Karpas-422 (cell line): ENCODE measurements at places on chromosomes 7 and 10.

DNA sequence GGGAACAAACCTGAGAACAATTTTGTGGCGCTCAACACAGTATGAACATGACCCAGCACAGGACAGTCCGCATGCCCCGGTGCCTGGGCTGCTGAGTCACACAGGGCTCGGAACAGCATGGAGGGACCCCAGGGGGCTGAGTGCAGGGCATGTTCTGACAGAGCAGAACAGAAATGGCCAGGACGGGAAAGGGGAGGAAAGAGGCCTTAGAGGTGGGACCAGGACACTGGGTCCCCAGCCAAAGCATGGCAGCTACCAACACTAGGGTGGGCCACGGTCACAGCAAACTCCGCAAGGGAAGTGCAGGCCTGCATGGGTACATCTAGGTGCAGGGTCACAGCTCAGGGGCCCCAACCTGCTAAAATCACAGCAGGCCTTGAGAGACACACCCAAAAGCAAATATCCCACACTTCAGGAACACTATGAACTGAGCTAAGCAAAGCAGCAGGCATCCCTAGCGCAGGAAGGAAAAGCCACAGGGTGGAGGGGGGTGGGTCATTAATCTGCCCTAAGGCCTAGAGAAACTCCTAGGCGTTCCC is 5.6 kb downstream of the IMPDH1 start:
- no peak for DNase-seq

DNA sequence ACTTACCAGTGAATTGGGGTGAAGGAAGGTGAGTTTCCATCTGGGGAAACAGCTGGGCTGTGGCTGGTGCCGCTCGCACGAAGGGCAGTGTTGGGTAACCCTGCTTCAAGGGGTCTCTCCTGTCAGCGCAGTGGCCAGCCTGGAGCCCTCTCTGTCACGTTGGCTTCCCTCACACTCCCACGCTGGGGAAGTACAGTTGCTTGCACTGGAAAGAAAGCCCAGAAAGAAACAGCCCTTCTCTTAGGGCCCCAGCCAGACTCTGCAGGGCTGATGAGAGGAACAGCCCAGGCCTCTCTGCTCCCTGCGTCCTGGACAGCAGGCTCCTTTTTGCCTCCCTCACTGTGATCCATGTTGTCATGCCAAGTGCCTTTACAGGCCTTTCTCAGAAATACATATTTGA is 40.3 kb upstream of the TRIM8 start:
- DNase-seq, result no peak

DNA sequence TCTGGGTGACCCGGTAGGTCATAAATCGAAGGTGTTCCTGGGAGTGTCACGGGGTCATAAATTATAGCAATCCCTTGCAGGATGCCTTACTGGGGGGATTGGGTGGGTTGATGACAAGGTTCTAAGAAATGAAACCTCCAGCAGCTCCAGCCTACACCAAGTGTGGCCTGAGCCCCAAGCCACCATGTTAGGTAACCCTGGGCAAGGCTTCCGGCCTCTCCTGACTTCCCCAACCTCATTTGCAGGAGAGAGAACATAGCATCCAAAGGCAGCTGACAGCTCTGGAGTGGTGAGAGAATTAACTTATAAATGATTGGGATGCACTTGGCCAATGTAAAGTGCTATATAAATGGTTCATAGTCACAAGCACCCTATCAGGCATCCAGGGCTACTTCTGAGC is 52.8 kb upstream of the TMEM273 start:
- no peak for DNase-seq

DNA sequence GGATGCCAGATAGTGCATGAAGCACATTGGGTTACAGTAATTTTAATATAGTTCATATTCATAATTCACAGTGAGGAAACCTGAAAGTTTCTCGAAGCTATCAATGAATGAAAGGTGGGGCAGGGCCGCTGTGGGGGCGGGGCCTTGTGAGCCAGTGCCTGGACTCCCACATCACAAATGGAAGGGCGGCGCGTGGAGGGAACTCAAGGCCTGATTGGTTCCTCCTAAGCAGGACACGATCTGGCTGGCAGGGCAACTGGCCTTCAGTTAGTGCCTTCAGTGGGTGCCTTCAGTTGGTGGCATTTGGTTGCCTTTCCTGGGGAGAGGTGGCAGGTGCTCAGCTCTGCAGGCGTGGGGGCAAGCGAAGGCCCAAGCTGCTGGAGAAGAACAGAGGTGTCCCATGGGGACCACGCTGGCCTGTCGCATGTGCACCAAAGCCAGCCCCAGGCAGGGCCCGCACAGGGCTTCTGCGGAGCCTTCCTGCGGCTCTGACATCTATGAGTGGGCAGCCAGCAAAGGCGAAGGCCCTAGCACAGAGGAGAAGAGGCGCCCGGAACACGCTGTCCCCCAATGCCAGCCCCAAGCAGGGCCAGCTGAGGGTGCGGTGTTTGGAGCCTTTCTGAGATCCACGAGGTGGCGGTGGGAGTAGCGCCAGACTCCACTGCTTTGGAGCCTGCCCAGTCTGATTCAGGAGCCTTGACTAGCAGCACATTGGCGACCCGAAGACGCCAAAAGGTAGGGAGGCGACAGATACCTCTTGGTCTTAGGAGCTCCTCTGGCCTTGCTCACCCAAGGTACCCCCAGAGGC is 118.0 kb upstream of the PDSS1 start:
- no peak for DNase-seq

- DNase-seq, result no peak
Measured at GRCh38 chr10:96377816-96378294, 19.1 kb upstream of the OPALIN start.

DNA sequence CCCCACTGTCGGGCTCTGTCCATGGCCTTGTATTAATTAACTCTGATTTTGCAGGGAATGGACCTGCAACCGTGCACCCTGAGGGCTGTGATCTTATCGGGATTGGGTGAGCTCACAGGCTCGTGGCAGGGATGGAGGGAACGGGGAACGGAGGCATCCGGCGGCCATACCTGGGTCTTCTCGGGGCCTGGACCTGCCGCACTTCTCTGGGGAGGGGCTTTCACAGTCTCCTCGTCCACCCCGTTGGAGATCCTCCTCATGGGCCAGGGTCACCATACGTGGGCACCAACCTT is 57.5 kb upstream of the SHH start:
- DNase-seq, result no peak

- DNase-seq, result no peak
Measured at GRCh38 chr10:123577921-123578461, 88.2 kb upstream of the GPR26 start.

DNA sequence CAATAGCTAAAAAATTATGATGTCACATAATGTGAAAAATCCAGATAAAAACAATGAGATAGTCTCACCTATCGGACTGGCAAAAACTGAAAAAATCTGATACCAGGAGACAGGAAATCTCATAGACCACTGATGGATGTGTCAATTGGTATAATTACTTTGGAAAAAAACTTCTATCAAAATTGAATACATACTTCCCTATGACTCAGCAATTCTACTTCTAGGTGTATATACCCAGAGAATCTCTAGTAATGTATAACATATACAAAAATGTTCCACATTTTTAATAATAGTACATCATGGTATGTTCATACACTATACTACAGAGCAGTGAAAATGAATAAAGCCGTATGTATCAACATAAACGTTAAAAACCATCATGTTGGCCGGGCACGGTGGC is 34.9 kb downstream of the SHTN1 start:
- DNase-seq, result no peak

- no peak for DNase-seq
Measured at GRCh38 chr10:124493214-124493882, 31.7 kb downstream of the LHPP start.

GRCh38 chr7:5088906-5089305 is 43.2 kb downstream of the RBAK start:
- DNase-seq, result no peak
